ENCODE measurements at places on chromosomes 3 and 15.

- no peak for DNase-seq
These were observed 97.2 kb upstream of the CCNL1 start for GRCh38 chr3:157257101-157257500.

DNA sequence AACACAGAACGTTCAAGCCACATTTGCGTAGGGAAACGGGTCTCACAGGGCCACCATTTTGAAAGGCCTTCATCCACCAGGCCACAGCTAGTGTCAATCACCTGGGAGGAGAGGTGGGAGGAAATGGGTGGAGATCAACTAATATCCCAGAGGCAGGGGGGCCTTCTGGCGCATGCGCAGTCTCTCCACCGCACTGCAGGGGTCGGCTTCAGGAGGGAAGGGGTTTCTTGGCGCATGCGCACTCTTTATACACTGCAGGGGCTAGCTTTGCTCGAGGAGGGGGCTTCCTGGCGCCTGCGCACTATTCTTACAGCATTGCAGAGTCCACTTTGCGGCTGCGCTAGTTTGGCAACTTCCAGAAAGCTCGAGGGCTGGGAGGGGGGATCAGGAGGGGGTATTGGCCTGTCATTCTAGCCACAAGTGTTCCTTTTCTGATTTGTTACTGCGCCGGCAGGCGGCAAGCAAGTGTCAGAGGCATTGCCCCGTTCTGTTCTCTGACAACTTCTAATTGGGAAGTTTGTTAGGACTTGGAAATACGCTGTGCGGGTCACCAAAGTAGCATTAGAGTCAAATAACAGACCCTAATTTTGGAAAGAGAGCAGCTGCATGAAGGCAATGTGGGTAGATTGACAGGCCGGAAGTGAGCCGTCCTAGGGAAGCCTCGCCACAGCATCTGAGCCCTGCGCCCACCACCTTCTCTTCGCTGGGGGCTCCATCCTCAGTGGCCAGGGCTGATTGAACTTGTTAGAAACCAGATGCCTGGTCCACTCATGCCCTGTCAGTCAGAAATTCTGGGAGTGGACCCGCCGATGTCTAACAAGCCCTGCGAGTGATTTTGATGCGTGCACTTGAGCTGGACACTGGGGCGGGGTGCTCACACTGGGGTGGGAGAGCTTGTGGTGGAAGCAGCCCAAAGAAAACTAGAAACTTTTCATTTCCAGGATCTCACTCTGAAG lies 173.5 kb upstream of the NDN start:
- DNase-seq, result no peak

DNA sequence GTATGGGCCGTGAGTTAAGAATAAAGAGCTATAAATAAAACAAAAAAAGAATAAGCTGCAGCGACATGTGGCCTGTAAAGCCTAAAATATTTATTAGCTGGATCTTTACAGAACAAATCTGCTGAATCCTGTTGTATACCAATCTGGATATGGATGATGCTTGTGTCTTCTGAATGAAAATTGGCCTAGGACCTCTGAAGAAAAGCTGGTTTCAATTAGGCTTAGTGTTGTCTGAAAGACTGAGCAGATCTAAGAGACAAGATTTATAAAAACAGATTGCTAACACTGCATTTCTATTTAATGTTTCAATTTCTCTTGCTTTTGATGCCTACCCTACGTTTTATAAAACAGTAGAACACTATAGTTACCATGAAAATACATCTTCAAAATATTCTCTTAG lies 57.9 kb downstream of the ST3GAL6 start:
- no peak for DNase-seq

GRCh38 chr3:3798631-3799113 lies 559 bp upstream of the LRRN1 start:
- no peak for DNase-seq

DNA sequence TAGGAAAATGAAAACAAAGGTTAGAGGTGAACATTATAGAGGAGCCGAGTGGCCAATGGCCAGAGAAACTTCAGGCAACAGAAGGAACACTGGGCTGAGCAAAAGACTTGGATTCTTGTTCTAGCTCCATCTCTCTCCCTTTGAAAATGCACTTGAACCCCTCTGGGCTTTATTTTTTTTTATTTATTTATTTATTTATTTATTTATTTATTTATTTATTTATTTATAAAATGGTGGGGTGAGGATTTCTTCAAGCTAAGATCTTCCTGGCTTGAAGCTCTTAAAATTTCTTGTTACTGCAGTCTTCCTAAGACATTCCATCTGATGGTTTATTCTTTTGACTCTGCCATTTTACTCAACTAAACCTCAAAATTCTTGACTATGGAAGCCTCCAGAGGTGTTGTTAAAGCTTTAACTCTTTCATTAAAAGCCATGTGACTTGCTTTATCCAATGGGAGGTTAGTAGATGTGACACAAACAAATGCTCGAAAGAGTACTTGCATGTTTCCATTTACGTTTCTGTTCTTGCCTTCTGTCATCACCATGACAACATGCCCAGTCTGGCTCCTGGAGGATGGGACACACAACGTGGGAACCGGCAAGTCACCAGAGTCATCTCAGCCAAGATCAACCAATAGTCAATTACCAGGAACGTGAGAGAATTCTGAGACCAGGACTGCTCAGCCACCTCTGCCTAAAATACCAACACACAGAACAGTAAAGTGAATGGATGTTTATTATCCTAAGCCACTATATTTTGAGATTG lies 325.2 kb upstream of the CTNNB1 start:
- no peak for DNase-seq

GRCh38 chr3:139202226-139202958 lies 141.4 kb upstream of the MRPS22 start:
- peak; percentile 22 for DNase-seq

DNA sequence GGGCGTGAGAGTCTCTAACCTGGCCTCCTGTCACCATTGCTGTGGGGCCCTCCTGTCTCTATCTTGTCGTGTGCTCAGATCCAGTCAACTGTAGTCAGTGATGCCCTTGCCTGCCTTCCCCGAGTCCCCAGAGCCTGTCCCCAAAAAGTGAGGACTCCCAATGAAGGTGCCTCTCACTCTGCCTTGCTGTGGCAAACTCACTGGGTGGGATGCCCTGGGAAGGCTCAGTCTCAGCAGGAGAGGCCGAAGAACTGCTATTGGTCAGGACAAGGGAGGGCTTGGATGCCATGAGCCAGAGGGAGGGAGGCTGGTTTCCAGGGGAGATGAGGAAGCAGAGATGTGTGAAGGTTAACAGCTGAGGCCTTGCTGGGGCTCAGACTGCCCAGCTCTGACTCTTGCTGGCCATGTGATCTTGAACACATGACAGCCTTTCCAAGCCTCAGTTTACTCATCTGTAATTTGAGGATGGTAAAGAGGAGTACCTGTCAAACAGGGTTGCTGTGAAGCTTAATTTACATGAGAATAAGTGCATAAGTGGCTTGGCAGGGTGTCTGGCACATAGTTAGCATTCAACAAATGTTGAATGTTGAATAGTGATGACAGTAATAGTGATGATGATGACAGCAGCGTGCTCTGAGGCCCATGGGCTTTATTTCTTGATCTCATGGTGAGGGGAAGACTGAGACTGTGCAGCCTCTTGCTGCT lies 8.2 kb downstream of the KY start:
- DNase-seq, result no peak

DNA sequence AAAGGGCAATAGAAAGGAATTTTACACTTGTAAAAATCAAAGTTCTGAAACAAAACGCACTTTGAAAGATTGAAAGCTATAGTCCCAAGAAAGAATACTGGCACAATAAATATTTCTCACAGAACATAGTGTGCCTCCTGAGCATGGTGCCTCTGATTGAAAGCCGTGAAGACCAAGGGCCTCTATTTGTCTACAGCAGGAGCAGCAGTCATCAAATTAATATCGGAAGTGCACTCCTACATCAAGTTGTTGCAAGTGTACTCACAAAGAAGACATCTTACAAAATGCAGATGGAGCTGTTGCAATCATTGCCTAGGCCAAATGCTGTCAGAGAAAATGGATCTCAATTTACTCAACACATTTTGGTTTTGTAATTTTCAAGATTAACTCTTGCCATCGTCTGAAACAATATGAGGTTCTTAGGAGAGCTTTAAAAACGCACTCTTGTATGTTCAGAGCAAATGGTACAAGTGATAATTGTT lies 9.2 kb upstream of the WDR49 start:
- no peak for DNase-seq

GRCh38 chr15:60762638-60763037 lies 283.7 kb upstream of the ICE2 start:
- DNase-seq, result no peak

GRCh38 chr3:10948326-10948725 lies 44.2 kb upstream of the SLC6A1 start:
- no peak for DNase-seq

Data from GM12864 (cell line).